ENCODE measurements at places on chromosomes 3 and 15.

DNA sequence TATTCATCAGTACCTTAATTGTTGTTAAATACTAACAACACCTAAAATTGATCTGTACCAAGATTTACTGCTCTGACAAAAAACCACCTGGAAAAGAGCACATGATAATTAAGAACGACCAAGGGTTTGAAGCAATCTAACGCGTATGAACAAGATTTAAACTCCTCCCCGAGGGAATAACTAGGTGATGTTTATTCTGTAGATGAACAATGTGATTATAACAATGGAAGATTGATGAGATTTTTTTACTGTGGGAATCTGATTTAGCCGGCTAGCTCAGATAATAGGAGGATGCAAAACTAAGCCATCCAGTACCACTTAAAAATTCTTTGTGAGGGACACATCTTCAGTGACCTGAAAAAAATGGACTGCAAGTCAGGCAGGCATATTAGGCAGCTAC is 222.1 kb downstream of the FHIT start:
- DNase-seq: no peak

- no peak for DNase-seq
These were observed 2.7 kb upstream of the CRELD1 start for GRCh38 chr3:9930804-9931418.

GRCh38 chr3:124492824-124493223 is 237.4 kb upstream of the UMPS start:
- DNase-seq: peak; percentile 47

- DNase-seq: no peak
These were observed 120.2 kb downstream of the LRRC28 start for GRCh38 chr15:99371180-99372103.

GRCh38 chr3:42772670-42773408 is at the start of gene CCDC13:
CCDC13 (minus strand) TSS chr3:42773253; CDS start chr3:42758345, 14,908 bp downstream.
- peak; percentile 84 for DNase-seq

DNA sequence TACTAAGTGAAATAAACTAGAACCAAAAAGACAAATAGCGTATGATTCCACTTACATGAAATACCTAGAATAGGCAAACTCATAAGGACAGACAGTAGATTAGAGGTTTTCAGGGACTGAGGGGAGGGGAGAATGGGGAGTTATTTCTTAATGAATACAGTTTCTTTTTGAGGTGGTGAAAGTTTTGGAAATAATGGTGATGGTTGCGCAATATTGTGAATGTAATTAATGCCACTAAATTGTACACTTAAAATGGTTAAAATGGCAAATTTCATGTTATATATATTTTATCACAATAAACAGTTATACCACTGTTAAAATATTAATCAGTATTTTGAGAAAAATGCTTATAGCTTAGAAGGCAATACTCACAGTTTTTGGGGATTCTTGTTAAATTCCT is 11.0 kb downstream of the UBE2E1 start:
- no peak for DNase-seq

DNA sequence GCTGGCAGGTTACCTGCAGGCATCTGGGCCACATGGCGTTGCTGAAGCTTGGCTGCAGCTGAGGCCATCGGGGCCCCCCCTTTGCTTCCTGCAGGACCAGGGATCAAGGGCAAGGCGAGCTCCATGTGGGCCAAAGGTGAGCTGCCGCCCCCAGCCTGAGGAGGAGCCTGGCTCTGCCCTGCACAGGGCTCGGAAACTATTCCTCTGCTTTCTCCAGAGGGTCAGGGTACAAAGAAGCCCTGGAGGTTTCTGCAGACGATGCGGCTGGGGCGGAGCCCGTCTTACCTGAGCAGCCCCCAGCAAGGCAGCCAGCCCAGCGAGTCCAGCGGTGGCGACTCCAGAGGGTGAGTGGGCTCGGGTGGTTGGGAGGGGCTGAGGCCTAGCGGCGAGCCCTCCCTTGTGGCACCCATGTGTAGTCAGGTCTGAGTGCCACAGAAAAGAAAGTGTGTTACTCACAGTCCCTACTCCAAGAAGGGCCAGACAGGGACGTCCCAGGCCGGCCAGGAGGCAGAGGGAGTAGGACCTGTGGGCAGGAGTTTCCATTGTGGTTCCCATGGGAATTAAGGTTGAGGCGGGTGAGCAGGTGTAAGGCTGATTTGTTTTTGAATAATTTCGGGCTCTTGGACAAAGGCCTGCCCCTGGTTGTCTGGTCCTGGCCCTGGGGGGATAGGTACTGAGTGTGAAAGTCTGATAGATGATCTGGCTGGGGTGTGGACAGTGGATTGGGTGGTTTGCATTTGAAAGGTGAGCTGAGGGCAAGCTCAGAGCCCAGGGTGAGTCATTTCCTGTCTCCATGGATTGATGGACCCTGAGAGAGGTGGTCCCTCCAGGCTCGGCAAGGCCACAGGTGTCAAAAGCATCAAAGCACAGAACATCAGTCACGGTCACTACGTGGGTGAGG is 25.4 kb downstream of the CFAP100 start:
- no peak for DNase-seq

DNA sequence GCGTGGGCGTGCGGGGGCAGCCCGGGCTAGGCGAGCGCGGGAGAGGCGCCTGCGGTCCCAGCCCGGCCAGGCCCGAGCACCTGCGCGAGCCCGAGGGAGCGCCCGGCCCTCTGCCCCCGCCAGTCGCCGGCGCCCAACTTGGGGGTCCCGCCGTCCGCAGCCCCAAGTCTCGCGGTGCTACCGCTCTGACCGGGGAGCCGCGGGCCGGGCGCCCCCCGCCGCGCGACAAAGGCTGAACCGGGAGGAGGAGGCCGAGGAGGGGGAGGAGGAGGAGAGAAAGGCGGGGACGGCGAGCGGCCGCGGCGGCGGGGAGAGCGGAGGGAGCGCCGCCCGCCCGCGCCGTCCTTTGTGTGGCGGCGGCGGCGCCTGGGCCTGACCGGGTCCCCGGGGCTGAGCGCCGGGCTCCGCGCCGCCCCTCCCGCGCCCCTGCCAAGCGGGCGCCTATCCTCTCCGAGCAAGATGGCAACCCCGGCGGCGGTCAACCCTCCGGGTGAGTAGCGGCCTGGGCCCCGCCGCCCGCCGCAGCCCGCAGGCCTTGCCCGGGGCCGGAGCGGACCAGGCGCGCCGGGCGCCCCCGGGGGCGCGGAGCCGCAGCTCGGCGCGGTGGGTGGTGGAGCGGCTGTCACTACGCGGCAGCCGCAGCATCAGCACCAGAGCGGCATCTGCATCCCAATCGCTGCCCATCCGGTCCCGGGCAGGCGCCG is at the start of gene ARNT2:
Gene ARNT2 (plus strand): TSS at position 326 of the 704 bp plus-strand sequence. CDS start 134 bp downstream, at position 460.
- peak; percentile 42 for DNase-seq

DNA sequence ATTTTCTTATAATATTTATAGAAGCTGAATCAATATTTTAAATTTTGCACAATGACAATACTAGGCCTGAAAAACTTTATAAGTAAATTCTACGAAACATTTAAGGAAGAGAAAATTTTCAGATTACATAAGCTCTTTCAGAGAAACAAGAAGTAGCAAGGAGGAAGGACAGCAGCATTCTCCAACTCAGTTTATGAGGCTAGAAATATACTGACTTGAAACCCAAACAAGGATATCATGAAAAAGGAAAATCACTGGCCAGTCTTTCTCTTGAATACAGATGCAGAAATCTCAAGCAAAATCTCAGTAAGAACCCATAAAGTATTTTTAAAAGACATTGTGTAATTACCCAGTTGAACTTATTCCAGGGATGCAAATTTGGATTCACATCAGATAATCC is 121.3 kb downstream of the STAC start:
- DNase-seq: no peak

GRCh38 chr3:188559856-188560255 is 405.9 kb downstream of the LPP start:
- DNase-seq: no peak

DNA sequence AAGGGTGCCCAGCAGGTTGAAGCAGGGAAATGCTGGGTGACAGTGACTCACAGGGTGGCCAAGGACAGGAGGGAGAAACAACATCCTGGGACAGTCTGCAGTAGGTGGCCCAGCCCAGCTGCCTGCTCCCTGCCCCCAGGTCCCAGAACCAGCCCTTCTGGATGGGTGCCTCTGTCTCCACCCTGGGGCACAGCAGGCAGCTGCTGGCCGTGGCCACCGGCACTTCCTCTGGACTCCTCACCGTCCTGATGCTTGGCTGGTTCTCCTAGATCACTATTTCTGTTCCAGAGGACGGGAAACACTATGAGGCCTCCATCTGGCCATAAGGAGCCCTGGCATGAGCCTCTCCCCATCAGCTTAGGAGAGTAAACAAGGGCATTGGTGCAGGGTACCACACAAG is 258.9 kb downstream of the XXYLT1 start:
- no peak for DNase-seq

GRCh38 chr3:153060346-153060745 is 101.7 kb upstream of the RAP2B start:
- DNase-seq: no peak

DNA sequence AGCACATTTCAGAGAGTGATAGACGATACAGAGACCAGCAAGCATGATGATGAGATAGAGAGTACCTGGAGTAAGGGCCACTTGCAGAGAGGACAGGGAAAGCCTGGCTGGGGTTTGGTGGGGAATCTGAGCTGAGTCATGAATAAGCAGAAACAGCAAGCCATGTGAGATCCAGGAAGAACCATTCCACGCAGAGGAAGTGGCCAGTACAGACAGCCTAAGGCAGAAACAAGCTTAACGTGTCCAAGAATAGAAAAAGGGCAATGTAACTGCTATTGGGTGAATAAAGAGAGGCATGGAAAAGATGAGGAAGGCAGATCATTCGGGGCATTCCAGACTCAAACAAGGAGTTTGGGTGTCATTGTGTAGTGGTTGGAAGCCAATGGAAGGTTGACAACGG is 816.3 kb upstream of the CFAP20DC start:
- DNase-seq: no peak

DNA sequence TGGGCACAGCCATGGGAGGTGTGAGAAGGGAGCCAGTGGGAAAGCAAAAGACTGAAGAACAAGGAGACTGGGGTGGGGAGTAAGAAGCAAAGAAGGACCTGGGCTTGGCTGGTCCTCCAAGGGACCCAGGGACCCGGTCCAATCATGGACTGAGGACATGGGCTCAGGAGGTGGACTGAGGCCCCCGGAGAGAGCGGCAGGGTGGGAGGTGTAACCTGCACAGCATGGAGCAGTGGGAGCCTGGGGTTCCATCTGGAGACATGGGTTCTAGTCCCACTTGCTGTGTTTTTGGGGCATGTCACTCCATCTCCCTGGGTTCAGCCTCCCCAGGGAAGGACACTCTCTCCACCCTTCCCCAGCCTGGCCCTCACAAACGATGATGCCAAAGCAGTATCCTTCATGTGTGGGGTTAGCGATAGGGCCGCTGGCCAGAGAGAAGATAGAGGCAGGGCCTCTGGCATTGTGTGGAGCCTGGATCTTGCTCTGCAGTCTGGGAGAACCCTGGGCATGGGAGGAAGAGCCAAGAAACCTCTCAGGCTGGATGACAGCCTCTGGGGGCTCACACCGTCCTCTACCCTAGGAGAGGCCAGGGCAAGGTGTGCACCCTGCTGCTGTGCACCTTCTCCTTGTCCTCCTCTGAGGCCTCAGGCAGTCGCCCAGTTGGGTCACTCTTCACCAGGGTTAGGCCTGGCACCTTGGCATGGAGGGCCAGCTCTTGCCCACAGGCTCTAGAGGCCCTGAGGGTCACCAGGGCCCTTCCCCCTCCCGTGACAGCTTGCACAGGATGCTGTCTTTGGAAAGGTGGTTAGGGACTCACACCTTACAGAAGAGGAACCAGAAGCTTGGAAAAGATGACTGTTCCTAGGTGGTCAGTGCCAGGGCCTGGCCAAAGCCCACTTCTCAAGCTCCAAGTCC is 26.0 kb downstream of the FBXW12 start:
- DNase-seq: no peak
